Mammary epithelial cell (primary cell): ENCODE measurements at places on chromosomes 1 and 21. TPM values are rescaled to one million over a fixed set of nuclear protein-coding genes. Genes with fewer than 3 reads are reported as not detected.

CD84 gene
- not detected for polyA plus RNA-seq

DNA sequence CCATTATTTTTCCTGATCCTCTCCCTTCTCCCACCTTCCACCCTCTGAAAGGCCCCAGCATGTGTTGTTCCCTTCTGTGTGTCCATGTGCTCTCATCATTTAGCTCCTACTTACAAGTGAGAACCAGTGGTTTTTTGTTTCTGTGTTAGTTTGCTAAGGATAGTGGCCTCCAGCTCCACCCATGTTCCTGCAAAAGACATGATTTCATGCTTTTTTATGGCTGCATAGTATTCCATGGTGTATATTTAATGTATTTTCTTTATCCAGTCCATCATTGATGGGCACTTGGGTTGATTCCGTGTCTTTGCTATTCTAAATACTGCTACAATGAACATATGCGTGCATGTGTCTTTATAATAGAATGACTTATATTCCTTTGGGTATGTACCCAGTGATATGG, 89.4 kb upstream of the C1orf174 start:
- DNase-seq: no peak

DNA sequence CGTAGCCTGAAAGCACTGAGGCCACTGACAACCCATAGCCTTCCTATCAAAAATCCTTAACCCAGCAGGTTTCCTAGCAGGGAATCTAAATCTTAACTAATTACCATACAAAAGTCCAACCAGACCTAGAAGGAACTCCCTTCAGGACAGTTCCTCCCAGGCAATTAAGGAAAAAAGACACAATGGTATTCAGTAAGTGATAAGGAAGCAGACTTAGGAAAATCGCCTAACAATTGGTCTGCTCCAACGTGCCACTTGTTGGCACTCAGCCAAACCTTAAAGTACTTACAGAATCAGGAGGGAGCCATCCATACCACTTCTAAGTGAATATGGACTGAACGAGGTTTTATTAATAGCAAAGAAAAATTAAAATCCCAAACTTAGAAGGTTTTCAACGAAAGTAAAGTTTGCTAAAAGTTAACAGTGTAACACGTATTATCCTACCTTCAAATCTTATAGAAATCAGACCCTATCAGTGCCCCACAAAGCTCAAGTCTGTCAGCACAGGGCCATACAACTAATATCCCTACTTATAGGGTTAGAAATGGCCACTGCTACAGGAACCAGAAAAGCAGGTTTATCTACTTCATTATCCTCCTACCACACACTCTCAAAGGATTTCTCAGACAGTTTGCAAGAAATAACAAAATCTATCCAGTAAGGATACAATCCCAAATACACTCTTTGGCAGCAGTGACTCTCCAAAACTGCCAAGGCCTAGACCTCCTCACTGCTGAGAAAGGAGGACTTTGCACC, 29.0 kb downstream of the SPATA6 start:
- no peak for DNase-seq

GRCh38 chr21:25887166-25887565, 152.4 kb downstream of the GABPA start:
- no peak for DNase-seq

RRAGC gene
- polyA plus RNA-seq: 14.4 TPM

EPHA8 gene
- polyA plus RNA-seq: not detected

- no peak for DNase-seq
These were observed 9.8 kb downstream of the ARL8A start for GRCh38 chr1:202134645-202135172.

RCSD1 gene
- 3.1 TPM for polyA plus RNA-seq

- no peak for DNase-seq
These were observed 593.4 kb downstream of the PLPP3 start for GRCh38 chr1:55986003-55986402.

- DNase-seq: no peak
These were observed 54.0 kb upstream of the PALMD start for GRCh38 chr1:99591886-99592285.

- no peak for DNase-seq
These were observed 295.8 kb downstream of the MATN1 start for GRCh38 chr1:30427545-30427944.

TRAF3IP3 gene
- not detected for polyA plus RNA-seq

FAM163A gene
- polyA plus RNA-seq: not detected

GRIK3 gene
- polyA plus RNA-seq: not detected

DNA sequence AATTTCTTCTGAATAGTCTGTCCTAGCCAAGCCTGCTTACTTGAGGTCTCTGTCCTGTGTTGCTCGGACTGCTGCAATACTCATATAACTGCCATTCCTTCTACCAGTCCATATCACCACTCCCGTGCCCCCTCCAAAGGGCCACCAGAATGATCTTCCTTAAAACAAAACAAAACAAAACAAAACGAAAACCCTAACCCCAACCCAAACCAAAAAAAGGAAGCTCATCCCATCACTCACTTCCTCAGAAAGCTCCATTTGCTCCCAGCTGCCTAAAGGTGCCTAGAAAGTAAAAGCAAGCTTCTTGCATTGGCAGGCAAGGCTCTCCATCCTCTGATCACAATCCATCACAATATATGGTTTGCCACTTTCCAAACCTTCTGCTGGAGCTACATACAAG, 20.3 kb downstream of the USP24 start:
- DNase-seq: no peak

TTC24 gene
- not detected for polyA plus RNA-seq

DNA sequence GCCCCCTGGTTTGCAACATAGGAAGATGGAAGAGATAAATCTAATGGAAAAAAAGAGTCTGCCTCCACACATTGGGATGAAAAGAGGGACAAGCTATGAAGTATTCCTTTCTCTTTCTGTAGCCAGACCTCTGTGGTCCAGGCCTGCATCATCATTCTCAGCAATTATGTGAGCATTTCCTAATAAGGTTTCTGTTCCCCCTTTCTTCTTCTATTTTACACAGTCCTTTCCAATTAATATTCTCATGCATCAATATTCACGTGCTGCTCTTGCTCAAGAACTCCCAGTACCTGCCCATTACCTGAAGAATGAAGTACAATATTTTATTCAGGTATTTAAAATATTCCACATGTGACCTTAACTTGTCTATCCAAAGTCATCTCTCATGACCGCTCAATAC, 8.2 kb upstream of the SLC30A1 start:
- no peak for DNase-seq

TEX38 gene
- not detected for polyA plus RNA-seq

- no peak for DNase-seq
These were observed 184.3 kb upstream of the CACYBP start for GRCh38 chr1:174815474-174815908.

GRCh38 chr1:72649991-72650390, 367.7 kb upstream of the NEGR1 start:
- peak; percentile 44 for DNase-seq

DNA sequence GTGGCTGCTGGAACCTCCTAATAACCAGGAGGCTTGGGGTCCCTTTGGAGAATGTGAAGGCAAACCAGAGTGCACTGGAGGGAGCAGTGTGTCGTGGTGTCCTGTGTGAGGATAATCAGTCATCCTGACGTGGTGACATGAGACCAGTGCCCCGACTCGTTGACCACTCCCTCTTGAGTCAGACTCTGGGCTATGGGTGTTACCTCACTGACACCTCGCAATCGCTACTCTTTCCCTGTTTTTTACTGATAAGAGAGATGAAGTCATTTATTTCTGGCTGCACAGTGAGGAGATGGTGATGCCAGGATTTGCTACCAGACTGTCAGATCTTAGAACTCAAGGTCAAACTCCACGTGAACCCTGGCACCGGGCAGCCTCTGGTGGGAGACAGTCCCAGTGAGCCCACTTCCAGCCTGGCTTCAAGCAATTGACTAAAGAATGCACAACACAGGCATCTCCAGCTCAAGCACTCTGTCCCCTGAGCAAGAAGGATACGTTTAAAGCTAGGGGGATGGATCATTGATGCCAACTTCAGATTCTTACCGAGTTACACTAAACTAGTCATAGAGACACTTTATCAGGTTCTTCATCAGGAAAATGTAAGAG, 30.3 kb downstream of the UBASH3A start:
- peak; percentile 45 for DNase-seq

SGIP1 gene
- polyA plus RNA-seq: 0.17 TPM

MCOLN2 gene
- polyA plus RNA-seq: 1.9 TPM

CPLANE2 gene
- 4.6 TPM for polyA plus RNA-seq

- DNase-seq: no peak
These were observed 387.3 kb upstream of the PLXNA2 start for GRCh38 chr1:208631506-208631905.
